NCI-H1105 treated with DMSO at 0.1 percent for 48 hours (cell line): ENCODE measurements at places on chromosomes 2 and 18.

DNA sequence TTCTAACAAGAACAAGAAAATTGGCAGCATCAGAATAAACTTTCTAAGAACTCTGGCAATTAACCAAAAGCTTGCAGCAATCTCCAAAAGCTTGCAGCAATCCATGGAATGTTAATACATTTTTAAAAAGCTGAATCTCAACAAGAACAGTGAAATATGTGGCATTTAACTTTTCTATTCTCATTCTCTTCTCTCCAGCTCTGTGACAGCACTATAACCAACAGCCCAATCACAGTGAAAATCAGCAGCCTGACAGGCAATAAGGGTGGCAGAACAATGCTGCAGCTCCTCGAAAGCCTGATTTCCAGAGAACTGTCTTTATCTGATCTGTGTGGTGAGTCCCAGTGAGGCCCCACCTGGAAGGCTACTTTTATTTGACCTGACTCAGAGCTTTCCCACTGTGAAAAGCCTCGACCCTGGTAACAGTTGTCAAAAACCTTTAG is 60.0 kb downstream of the TMEM131 start:
- DNase-seq, result peak; percentile 37

- DNase-seq, result no peak
Observed at GRCh38 chr2:161147856-161148255, 12.4 kb upstream of the TANK start.

DNA sequence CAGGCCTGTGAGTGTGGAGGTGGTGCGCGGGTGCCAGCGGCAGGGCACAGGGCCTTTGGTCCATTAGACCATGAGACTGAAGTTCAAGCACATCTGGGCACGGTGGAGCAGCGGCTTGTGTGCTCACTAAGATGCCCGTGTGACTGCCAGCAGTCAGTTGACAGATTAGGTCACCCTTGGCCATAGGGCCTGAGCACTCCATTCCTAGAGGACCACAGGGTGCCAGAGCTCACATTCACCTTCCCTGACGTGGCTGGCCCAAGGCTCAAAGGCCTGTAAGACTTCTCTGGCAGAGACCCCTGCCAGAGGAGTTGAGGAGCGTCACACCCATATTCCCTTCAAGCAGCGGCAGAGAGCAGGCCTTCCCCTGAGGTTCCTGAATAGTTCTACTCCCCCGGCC is 650 bp downstream of the LHCGR start:
- no peak for DNase-seq

DNA sequence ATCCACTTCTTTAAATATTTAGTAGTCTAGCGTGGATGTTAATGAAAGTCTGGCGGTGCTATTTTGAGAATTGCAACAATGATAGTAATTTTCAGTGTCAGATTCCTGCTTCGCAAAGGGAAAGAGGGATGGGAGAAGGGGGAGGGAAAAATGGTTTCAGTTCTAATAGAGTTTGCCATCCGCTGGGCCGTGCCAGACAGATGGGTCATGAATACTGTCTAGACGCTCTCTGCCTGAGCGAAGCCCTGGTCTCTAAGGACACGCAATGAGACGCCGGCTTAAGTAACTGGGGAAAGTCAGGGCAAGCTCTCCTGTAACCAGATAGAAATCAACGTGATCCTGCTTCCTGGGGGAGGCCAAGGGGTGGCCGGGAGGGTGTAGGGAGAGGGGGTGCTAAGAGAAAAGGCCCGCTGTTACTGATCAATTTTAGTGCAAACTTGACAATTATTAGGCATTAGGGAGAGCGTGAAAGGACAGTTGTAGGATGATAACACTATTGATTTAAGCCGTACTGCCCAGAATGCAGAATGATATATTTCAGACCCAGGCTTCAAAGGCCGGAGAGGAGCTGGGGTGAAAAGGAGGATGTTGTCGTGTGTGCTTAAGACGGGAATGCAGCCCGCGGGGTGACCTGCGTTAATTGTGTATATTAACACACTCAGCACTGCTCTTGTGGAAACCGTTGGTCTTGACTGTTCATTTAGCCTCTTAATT is 229.2 kb downstream of the LDLRAD4 start:
- DNase-seq, result no peak

- DNase-seq, result no peak
Observed at GRCh38 chr2:151157000-151157735, 104.5 kb downstream of the RBM43 start.

- DNase-seq, result no peak
Observed at GRCh38 chr2:88082781-88083180, 15.2 kb downstream of the SMYD1 start.
